ENCODE measurements at places on chromosomes 7 and 10. TPM values are rescaled to one million over a fixed set of nuclear protein-coding genes. Genes with fewer than 3 reads are reported as not detected.

TMEM225B gene
- 0.35 TPM for total RNA-seq

MGAM2 gene
- 2.6 TPM for total RNA-seq

- DNase-seq, result no peak
These were observed 62.1 kb downstream of the IQUB start for GRCh38 chr7:123472327-123472726.

GRCh38 chr10:108989976-108990375, 933.3 kb downstream of the XPNPEP1 start:
- DNase-seq, result no peak

- DNase-seq, result no peak
These were observed 38.0 kb downstream of the SNX10 start for GRCh38 chr7:26329520-26330255.

DNA sequence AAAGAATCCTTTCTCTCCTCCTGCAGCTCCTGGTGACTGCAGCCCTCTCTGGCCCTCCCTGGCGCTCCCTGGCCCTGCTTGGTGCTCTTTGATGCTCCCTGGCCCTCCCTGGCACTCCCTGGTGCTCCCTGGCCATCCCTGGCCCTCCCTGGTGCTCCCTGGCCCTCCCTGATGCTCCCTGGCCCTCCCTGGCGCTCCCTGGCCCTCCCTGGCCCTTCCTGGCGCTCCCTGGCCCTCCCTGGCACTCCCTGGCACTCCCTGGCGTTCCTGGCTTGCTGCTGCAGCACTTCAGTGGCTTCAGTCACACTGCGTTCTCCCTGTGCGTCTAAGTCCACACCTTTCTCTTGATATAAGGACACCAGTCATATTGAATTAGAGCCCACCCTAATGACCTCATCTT, 15.2 kb upstream of the FGFR2 start:
- DNase-seq, result no peak

GRCh38 chr10:79230850-79231249, 116.4 kb upstream of the PPIF start:
- DNase-seq, result no peak

Measured in mucosa of gallbladder (tissue), 1 donor.